NCI-H1417 (cell line): ENCODE measurements at places on chromosomes 2 and 18.

DNA sequence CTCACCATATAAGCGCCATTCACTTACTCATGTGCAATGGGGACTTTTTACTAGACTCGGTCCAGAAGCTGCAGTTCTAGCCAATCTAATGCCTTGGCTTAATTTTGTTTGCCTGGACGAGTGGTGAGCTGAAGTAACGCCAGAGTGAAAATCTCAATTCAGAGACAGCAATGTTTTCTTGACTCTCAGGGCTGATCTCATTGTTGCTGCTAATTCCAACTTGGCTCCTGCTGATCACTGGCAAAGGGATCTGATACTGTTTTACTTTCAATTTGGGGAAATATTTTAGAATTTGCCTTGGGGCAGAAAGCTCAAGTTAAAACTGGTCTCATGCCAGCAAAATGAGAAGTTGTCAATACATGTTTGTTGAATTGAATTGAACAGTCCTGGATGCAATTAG is 906.6 kb upstream of the CDH2 start:
- DNase-seq = peak; percentile 84

DNA sequence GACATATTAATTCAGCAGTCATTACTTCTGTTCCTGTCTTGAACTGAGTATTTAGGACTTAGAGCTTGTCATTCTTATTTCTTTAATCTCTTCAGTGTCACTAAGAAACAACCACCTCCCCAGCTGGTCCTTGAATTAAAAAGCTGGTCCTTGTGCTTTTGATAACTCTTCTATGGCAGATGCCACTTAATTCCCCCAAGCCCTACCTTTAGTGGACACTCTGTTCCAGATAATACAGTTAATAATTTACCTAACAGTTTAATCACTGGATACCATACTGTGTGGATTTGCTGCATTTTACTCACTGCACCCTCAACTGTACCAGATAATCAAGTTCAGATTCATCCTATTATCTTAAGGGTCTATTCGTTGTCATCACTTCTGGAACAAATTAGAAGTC is 73.1 kb downstream of the SKA1 start:
- no peak for DNase-seq

- no peak for DNase-seq
Measured at GRCh38 chr2:26727641-26728561, 35.4 kb downstream of the KCNK3 start.

DNA sequence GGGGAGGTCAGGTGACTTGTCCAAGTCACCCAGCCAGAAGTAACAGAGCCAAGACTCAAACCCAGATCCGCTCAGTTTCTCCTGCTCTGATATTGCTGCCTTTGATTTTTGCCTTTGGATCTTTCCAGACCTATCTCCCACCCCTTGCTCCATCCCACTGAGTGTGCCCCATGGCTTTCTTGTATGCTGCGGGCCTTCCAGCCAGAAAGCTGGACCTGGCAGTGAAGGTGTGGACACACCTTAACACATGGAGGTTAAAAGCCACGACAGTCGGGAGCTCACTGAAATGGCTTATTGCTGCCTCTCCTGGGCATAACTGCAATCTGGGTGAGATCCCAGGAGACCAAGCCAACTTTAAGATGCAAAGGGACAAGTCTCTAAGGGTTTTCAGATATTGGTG is 86.7 kb downstream of the LONRF2 start:
- no peak for DNase-seq

GRCh38 chr2:54529935-54530334 is 73.8 kb downstream of the SPTBN1 start:
- DNase-seq = no peak

DNA sequence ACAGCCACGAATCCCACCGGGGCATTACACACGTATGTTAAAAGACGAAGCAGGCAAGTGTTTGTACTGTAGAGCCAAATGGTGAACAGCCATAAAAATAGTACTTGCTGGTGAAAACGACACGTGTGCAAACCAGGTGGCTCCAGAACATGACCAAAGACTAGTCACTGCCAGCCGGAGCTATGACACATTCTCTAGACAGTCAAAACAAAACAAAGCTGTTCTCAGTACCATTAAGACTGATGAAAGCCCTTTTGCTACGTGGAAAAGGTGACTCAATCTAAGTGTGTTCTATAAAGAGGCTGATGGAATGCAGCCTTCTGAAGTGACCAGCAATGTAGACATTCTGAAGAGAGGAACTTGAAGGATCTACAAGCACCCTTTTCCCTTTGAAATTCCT is 367.7 kb upstream of the NETO1 start:
- DNase-seq = no peak

DNA sequence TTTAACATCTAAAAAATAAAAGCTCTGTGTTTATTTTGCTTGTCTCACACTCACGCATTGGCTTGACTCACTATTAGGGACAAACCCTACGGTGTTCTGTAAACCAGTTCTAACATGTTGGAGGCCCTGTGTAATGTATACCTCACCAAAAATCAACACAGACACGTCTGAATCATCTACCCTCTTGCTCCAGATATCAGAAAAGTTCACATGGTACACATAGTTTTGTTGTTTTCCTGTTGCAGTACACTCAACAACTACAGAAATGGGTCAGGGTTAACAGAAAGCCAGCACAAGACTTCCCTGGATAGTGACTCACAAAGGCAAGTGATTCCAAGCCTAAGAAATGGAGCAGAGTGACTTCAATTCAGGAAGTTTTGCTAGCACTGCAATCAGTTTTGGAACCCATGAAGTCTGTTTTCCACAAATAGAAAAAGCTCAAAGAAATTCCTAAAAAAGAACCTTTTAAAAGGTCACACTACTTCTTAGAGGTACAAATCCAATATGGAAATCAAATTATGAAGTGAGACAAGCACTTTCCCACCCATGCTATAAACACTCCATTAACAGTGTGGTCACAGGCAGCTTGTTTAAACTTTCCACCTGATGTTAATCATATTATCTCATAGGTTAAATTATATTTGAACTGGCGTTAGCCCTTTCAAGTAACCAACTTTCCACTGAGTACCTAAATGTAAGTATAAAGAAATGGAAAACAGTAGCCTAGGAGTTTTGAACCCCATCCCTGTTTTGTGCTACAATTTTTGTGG is 87.4 kb downstream of the GAREM1 start:
- DNase-seq = peak; percentile 35

GRCh38 chr2:9488583-9489547 is 14.5 kb downstream of the IAH1 start:
- no peak for DNase-seq

- DNase-seq = no peak
Measured at GRCh38 chr2:20143263-20143662, 81.7 kb downstream of the SDC1 start.

DNA sequence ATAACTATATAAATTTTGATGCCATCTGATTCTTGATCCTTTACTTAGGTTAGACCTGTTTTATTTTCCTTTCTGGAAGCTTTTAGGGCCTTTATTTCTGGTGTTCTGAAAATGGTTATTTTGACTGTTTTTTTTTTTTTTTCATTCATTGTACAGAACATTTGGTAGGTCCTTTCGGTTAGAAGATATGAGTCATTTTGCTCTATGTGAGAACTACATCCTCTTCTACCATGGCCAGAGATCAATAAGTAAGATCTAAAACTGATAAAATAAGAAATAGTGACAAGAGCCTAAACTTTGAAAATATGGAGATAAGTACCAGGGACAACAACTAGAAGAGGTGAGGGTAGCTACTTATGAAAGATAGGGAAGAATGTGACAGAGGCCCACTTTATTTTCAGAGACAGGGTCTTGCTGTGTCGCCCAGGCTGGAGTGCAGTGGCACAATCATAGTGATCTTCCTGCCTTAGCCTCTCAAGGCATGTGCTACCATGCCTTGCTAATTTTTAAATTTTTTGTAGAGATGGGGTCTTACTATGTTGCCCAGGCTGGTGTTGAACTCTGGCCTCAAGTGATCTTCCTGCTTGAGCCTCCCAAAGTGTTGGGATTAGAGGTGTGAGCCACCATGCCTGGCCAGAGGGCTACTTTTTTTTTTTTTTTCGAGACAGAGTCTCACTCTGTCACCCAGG is 66.5 kb downstream of the EIF2AK3 start:
- no peak for DNase-seq

DNA sequence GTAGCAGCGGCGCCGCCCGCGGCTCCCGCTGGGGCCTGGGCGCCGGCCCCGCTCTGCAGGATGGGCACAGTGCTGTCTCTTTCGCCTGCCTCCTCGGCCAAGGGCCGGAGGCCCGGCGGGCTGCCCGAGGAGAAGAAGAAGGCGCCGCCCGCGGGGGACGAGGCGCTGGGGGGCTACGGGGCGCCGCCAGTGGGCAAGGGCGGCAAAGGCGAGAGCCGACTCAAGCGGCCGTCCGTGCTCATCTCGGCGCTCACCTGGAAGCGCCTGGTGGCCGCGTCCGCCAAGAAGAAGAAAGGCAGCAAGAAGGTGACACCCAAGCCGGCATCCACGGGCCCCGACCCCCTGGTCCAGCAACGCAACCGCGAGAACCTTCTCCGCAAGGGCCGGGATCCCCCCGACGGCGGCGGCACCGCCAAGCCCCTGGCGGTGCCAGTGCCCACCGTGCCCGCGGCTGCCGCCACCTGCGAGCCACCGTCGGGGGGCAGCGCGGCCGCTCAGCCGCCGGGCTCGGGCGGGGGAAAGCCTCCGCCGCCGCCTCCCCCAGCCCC is 369 bp downstream of the CDK5R2 start:
- DNase-seq = no peak

DNA sequence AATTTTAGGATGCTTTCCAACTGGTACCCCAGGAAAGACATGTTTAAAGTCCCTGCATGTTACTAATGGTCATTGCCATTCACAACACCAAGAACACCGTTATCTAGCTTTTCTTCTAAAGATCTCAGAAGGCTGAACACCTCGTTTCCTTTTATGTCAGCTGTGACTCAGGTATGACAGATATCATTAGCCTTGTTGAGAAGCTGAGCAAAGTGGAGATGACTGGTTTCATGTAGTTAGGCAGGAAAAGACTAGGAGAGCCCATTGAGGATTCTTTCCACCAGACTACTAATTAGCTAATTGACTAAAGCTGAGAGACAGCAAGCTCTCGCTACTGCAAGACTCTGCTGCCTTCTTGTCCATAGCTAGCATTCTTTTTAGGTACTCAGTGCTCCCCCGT is 32.0 kb upstream of the ARL5A start:
- peak; percentile 78 for DNase-seq

GRCh38 chr2:68134554-68134953 is 23.1 kb upstream of the PNO1 start:
- DNase-seq = no peak

- DNase-seq = peak; percentile 66
Measured at GRCh38 chr2:83665894-83666293, 793.2 kb downstream of the SUCLG1 start.

DNA sequence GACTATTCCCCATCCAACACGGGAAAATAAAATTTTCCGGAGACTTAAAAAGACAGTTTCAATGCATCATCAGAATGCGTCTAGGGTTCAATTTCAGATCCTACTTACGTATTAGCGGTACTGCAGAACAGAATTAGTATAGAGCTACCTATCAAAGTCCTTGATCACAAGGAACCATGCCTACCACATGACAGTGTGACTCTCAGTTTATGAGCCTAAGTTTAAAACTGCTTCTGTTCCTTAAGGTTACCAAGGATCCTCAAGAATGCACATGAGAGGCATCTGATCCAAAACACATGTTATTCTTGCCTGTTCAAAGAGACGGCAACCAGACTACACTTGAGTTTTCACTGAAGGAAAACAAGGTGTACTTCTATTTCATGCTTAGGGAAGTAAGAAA is 369.7 kb downstream of the EPHA4 start:
- no peak for DNase-seq

GRCh38 chr18:34787931-34788532 is 77.9 kb downstream of the DTNA start:
- DNase-seq = peak; percentile 52

- no peak for DNase-seq
Measured at GRCh38 chr2:143504397-143504796, 375.2 kb downstream of the ARHGAP15 start.

DNA sequence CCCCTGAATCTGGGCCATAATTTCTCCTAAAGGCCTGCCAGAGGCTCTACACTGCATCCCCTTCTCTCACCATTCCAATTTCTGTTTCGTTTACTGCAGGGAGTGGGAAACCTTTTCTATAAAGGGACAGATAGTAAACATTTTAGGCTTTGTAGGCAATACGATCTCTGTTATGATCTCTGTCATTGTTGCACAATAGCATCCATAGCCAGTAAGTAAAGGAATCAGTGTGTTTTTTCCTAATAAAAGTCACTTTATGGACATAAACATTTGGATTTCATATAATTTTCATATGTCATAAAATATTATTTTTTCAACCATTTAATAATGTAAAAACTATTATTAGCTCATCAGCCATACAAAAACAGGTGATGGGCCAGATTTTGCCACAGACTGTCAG is 531.7 kb downstream of the DSC3 start:
- DNase-seq = no peak

DNA sequence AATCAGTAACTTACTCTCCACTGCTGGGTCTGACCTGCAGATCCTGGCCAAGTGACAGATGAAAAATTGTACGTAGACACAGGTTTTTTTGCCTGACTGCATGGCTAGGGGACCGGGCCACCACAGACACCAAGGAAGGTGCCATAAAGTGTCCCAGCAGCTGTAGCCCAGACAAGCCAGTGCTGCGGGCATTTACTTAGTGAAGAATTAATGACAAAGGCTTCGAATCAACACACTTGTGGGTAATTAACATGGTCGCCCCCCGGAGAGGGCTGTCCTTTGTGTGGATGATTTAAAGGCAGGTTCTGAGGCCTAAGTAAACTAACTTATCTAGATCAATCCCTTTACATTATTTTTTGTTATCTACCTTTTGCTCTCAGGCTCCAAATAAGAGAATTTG is 1709.1 kb upstream of the LRRTM1 start:
- DNase-seq = peak; percentile 69

GRCh38 chr2:2646433-2647051 is 315.5 kb upstream of the MYT1L start:
- no peak for DNase-seq

- no peak for DNase-seq
Measured at GRCh38 chr2:113858764-113859163, 31.1 kb upstream of the ACTR3 start.

DNA sequence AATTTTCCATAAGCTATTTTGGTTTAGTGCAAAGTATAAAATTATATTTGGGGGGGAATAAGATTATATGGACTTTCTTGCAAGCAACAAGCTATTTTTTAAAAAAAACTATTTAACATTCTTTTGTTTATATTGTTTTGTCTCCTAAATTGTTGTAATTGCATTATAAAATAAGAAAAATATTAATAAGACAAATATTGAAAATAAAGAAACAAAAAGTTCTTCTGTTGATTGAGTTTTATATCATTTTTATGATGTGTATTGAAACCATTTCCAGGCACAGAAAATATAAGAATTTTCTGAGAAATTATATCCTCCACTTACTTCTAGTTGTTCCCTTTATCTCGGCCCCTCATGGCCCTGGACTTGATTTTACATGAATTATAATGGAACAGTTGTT is 3.7 kb downstream of the CCL20 start:
- no peak for DNase-seq
